ENCODE measurements at places on chromosomes 3 and 15.

DNA sequence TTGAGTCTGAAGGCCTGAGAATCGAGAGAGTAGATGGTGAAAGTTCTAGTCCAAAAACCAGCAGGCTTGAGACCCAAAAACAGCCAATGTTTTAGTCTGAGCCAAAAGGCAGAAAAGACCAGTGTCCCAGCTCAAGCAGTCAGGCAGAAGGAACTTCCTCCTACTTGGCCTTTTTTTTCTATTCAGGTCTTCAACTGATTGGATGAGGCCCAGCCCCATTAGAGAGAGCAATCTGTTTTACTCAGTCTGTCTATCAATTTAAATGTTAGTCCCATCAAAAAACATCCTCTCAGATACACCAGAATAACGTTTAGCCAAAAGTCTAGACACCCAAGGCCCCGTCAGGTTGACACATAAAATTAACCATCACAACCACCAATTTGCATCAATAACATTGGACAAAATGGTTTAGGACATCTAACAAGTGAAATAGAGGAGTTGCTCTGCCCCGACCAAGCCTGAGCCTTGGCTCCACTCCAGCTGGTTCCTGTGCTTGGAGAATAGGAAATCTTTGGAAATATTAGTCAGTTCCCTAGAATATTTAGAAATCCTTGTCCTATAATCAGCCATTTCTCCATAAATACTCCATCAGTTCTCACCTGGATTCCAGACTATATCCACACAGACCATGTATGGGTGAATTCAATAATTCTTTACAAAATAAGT, 51.4 kb upstream of the LIPC start:
- no peak for DNase-seq

DNA sequence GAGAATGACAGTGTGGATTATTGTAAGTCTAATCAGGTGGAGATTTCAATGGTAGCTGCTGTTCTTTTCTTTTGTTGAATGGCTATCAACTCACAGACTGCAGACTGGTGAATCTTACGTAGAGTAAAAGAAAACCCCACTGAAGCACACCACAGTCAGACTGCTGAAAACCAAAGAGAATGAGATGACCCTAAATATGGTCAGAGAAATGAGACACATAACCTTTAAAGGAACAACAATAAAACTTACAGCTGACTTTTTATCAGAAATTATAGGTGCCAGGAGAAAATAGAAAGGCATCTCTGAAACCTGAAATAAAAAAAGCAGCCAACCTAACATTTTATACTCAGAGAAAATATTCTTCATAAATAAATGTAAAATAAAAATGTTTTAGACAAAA, 12.7 kb upstream of the UBE3A start:
- no peak for DNase-seq

DNA sequence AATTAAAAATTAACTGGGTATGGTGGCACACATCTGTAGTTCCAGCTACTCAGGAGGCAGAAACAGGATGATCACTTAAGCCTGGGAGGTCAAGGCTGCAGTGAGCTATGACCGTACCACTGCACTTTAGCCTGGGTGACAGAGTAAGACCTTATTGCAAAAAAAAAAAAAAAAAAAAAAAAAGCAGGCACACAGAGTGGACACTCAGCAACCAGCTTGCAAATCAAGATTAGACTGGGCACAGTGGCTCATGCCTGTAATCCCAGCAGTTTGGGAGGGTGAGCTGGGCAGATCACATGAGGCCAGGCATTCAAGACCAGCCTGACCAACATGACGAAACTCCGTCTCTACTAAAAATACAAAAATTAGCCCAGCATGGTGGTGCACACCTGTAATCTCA, 5.4 kb downstream of the CLN6 start:
- no peak for DNase-seq

GRCh38 chr3:2001306-2002108, 97.2 kb upstream of the CNTN4 start:
- DNase-seq = no peak

GRCh38 chr15:67185051-67185450, 69.4 kb downstream of the AAGAB start:
- no peak for DNase-seq

DNA sequence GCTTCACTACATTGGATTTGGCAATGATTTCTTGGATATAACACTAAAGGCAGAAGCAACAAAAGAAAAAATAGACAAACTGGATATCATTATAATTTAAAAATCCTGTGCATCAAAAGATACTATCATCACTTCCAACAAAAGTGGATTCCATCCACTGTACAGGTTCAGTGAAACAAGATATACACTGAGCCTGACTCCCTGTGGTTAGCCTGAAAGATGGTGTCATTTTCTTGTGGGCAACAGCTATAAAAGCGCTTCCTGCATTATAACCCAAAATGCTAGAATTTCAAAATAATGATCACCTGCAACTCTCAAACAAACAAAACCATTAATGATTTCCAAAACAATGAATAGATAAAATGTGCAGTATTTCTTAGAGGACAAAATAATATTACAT, 39.6 kb upstream of the TBC1D23 start:
- DNase-seq = no peak

DNA sequence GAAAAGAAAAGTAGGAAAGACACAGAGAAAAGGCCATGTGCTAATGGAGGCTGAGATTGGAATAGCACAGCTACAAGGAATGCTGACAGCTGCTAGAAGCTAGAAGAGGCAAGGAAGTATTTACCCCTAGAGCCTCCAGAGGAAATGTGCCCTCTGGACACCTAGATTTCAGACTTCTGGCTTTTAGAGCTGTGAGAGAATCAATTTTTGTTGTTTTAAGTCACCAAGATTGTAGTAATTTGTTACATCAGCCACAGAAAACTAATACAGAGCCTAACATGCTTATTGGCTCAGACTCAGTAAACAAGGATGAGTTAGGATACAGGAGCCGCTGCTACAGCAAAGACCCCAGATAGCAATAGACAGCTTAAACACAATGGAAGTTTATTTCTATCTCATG, 33.1 kb upstream of the GLCE start:
- DNase-seq = no peak

GRCh38 chr3:188390775-188391443, 237.0 kb downstream of the LPP start:
- no peak for DNase-seq

DNA sequence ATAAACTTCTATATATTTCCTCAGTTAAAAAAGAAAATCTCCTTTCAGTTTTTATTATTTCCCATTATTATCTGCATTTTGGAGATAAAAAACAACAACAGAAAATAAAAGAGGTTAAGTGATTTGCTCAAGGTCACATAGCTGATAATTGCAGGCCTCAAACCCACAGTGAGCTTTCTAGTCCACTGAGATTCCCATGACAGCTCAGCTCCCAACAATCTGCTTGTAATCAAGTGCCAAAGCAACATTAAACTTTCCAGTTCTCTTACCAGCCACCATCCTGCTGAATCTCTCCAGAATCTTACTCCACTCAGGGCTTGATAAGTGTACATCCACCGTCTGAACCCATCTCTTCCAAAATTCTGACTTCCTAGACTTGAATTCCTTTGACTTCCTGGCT, 318.2 kb upstream of the SEMA6D start:
- DNase-seq = no peak

DNA sequence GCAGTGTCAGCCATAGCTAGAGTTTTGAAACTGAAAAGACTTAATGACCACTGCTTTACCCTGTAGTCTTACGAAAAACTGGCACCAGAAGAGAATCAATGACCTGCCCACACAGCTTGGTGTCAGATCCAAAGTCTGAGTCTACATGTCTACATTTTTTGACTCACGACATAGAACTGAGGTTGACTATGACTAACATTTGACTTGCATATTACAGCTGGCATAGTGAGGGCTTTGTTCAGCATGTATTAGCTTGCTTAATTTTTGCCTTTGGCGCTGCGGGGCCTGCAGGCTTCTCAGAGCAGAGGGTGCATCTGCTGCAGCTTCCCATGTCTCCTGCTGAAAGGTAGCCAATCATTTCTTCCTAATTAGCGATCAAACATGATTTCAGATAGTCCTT, 167.0 kb downstream of the EBLN2 start:
- no peak for DNase-seq

DNA sequence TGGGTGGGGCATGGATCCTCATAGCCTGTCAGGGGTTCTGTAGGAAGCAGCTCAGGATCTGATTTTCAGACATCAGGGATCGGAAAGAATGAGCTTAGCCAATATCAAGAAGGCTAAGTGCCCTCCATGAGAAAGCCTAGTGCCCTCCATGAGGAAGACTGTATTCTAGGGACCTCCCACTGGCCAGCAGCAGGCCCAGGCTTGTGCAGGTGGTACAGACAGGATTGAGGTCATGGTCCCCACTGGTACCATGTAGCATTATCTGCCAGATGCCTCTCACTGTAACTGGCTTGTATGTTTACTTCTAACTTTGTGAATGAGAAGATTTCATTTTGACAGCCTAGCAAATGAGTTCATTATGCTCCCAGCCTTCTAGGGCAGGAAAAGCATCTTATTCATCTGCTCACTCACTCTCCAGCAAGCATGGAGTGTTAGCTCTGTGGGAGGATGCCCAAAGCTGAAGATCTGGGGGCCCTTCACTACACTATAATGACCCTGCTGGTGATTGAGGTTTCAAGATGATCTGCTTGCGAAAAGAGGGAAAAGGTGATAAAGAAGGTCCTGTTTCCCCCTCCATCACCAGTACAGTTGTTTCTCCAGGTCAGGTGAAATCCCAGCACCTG, 7.5 kb downstream of the EPHB1 start:
- no peak for DNase-seq

- DNase-seq = no peak
Observed at GRCh38 chr3:133996996-133997395, 32.7 kb downstream of the SLCO2A1 start.

- no peak for DNase-seq
Observed at GRCh38 chr15:98321896-98322295, 326.4 kb upstream of the IGF1R start.

- DNase-seq = no peak
Observed at GRCh38 chr3:194285024-194285849, 65.9 kb downstream of the CPN2 start.

DNA sequence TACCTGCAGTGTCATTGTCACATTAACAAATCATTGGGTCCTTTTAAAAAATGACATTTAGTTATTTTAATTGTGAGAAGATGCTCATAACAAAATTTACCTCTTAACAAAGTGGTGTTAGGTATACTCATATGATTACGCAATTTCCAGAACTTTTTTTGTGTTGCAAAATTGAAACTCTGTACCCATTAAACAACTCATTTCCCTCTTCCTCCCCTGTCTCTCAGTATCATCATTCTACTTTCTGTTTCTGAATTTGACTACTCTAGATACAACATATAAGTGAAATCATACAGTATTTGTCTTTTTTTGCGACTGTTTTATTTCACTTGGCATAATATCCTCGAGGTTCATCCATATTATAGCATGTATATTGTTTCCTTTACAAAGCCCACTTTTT, 58.7 kb upstream of the CHST2 start:
- DNase-seq = no peak

DNA sequence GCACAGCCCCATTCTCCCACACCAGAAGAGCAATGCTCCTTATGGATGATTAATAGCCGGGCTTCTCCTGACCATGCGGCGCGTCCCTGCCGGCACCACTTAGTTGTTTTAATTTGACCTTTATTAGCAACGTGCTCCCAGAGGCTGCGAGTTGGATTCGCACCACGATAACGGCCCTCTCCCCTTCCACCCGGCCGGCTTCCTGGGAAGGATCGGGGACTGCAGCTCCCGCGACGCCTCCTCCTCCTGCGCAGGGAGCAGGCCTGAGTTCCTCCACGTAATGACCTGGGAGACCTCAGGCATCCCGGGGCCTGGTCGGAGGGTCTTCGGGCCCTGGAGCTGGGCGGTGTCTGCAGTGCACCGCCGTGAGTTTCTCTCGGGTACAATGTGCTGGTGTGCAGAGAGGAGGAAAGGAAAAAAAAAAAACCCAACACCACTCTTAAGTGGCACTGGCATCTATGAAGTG, 243.3 kb upstream of the TOPAZ1 start:
- no peak for DNase-seq

DNA sequence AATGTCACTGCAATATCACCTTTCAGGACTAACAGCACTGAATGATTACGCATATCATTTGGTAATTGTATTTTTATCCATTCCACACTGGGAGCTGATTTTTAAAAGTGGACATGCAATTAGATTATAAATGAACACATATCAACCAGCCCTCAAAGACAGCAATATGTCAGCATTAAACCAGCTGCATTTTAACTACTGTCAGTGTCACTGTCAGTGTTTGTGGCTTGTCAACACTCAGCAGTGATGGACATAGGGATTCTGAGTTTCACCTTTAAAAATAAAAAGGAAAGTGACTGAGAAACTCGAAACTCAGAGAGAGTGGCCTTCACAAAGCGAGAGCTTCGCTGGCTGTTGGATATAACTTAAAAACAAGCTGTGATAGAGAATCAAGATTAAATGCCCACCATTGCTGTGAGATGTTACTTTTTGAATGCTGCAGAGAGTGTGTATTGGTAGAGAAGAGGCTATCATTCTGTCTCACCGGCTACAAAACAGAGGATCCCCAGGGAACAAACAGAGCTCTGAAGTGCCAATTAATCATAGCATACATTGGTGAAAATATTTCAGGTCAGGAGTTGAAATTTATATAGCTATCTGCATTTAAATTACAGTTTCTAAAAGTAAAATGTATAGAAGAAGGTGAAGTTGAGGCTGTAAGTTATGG, 635.8 kb downstream of the SQOR start:
- DNase-seq = no peak

GRCh38 chr3:117097351-117097750, 387.8 kb downstream of the TUSC7 start:
- no peak for DNase-seq

DNA sequence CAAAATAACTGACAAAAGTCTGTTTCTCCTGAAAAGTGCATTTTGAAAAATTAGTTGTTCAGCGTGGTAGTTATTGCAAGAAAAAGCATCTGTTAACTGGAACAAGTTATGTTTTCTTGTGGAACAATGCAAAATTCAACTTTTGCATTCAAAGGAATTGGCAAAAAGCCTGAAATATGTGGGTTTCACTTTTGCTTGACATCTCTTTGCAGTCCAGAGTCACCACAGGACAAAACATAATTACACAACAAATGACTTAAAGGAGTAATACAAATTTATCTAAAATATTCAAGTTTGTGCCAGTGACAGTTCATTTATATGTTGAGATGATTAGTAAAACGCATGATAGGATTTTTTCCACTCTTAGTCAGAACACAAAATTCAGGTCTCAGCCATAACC, 96.3 kb upstream of the P2RY1 start:
- no peak for DNase-seq

DNA sequence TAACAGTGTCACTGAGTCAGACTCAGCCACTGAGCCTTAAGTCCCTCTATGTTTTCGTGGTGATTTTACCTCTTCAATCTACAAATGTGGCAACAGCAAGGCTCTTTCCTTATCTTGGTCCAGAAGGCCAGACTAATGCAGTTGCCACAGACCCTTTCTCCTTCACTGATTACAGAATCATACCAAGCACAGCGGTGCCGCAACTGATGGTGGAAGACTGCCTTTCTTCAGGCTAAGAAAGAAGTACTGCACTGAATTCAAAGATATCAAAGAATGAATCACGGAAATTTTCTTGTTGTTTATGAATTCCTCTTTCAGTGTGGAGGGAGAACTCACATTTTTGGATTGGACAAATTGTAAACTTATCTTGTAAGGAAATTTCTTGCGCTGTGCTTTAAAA, 18.6 kb downstream of the DCP1A start:
- no peak for DNase-seq

- DNase-seq = no peak
Observed at GRCh38 chr15:28889346-28889745, 3.6 kb downstream of the APBA2 start.

- no peak for DNase-seq
Observed at GRCh38 chr15:100787567-100788417, 91.8 kb upstream of the ALDH1A3 start.

Measured in hematopoietic multipotent progenitor cell treated with erythropoietin and hydrocortisone succinate and interleukin-3 and kit ligand, for 15 days (in vitro differentiated cells).